GOT3 (cell line): ENCODE measurements at places on chromosomes 12 and 14.

GRCh38 chr12:11513288-11513687, 117.9 kb upstream of the PRB2 start:
- DNase-seq, result no peak

DNA sequence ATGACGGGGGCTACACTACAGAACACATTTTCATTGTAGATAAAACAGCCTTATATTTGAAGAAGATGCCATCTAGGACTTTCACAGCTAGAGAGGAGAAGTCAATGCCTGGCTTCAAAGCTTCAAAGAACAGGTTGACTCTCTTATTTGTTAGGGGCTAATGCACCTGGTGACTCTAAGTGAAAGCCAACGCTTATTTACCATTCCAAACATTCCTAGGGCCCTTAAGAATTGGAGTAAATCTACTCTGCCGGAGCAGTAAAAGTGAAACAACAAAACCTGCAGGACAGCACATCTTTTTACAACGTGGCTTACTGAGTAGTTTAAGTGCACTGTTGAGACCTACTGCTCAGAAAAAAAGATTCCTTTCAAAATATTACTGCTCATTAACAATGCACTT, 487.2 kb upstream of the SOX5 start:
- no peak for DNase-seq

- no peak for DNase-seq
Measured at GRCh38 chr14:90604356-90604755, 207.5 kb downstream of the CALM1 start.

DNA sequence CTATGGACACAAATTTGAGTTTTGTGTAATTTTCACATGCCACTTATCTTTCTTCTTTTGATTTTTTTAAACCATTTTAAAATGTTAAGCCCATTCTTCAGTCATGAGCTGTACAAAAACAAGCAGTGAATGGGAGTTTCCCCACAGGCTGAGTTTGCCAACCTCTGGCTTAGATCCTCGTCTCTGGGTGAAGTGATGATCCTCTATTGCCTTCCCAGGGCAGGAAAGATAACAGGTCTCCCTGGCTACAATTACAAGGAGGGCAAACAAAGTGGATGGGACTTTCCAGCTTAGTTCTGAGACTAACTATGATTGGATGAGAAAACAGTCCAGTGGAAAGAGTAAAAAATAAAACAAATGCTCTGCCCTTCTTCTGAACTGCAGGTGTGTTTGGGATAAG, 203.7 kb downstream of the SPTSSA start:
- DNase-seq, result no peak

DNA sequence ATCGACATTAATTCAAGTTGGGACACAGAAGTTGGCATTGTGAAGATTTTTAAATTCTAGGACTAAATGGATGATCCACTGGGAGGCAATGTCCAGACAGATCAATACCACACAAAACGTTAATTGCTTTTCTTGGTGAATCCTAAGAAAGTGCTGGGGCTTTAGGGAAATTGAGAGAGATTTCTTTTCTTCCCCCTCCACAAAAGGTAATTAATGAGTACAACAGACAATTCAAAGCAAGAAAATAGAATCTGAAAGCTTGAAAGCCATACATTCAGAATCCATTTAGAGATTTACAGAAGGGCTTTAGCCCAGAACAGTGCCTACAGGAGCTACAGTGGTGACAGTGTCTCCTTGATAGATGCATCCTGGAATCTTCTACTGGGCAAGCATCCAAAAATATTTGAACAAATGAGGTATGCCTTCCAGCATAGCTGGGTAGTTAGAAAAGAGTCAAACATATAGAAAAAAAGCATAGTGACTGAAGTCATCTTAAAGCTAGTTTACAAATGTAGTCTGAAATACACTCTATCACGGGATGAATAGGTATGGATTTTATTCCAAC, 718.1 kb downstream of the DIO2 start:
- no peak for DNase-seq

GRCh38 chr14:20837831-20838230, 35.2 kb upstream of the RNASE1 start:
- DNase-seq, result no peak

- DNase-seq, result no peak
Measured at GRCh38 chr12:64568298-64568697, 42.0 kb upstream of the RASSF3 start.

DNA sequence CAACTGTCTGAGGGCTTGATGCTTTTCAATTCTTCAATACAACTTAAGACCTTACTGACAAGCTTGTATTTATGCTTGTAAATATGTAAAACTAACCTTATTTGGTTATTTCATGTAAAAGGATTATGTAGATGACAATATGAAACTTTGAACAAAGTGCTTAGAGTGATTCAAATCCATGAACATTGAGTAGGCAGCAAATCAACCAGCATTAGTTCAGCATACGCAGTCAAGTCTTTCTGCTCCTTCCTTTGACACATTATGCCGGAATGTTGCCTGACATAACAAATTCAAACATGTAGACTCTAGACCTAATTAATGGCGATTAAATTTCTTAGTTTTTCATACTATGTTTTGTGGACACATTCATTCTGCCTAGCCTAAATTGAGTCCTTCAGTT, 105.2 kb downstream of the FGD4 start:
- no peak for DNase-seq

- DNase-seq, result no peak
Measured at GRCh38 chr12:20950248-20950647, 139.7 kb downstream of the SLCO1B3 start.

- no peak for DNase-seq
Measured at GRCh38 chr14:103290961-103291360, 43.1 kb upstream of the EIF5 start.

DNA sequence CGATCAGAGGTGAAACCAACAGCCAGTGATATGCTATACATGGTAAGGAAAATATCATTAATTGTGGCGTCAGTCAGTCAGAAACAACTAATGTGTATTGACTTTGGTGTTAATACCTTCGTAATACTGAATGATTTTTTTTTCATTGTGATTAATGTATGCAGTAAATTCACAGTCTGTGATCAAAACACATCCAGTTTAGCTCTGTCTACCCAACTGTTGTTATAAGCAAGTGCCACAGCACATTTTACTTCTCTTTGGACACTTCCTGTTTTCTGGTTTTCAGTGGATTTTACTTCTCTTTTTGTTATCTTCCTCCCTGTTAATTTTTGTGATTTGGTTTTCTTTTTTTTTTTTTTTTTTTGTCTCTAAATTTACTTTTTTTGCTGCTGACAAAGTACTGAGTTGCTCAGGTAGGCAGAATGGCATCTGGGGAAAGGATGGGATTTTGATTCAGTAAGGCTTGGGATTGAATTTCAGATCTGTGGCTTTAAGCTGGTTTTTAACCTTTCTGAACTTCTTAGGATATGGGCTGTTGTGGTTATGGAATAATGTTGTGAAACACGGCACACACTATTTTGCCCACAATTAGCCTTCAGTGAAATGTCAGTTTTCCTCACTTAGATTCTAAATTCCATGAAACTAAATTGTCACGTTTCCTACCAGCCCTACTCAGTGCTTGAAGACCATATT, 604 bp downstream of the GLIPR1 start:
- no peak for DNase-seq

DNA sequence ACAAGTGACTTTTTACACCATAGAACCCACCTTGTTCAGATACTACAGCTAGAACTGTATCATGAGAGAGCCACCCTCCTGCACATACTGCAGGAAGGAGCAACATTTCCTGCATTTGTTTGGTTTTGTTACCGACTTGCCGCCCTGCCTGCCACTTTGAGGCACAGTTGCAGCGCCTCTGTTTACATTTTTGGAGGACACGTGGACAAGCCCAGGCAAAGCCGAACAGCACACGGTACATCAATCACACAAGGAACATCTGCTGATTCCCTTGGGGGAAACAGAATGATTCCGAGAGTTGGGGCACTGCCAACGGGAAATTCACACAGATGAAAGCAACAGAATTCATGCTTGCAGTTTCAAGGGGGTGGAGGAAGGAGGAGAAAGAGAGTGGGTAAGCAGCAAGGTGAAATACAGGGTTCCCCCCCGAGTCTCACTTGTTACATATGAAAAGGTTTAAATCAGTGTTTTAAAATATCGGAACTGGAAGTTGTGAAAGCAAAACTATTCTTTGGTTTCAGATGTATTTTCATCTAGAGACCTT, 110.7 kb downstream of the BTG1 start:
- no peak for DNase-seq

GRCh38 chr12:108360487-108360886, 21.4 kb upstream of the CMKLR1 start:
- DNase-seq, result no peak

GRCh38 chr14:47821135-47821534, 145.7 kb upstream of the MDGA2 start:
- DNase-seq, result no peak

GRCh38 chr12:129483111-129483893, 420.5 kb downstream of the TMEM132D start:
- DNase-seq, result no peak

DNA sequence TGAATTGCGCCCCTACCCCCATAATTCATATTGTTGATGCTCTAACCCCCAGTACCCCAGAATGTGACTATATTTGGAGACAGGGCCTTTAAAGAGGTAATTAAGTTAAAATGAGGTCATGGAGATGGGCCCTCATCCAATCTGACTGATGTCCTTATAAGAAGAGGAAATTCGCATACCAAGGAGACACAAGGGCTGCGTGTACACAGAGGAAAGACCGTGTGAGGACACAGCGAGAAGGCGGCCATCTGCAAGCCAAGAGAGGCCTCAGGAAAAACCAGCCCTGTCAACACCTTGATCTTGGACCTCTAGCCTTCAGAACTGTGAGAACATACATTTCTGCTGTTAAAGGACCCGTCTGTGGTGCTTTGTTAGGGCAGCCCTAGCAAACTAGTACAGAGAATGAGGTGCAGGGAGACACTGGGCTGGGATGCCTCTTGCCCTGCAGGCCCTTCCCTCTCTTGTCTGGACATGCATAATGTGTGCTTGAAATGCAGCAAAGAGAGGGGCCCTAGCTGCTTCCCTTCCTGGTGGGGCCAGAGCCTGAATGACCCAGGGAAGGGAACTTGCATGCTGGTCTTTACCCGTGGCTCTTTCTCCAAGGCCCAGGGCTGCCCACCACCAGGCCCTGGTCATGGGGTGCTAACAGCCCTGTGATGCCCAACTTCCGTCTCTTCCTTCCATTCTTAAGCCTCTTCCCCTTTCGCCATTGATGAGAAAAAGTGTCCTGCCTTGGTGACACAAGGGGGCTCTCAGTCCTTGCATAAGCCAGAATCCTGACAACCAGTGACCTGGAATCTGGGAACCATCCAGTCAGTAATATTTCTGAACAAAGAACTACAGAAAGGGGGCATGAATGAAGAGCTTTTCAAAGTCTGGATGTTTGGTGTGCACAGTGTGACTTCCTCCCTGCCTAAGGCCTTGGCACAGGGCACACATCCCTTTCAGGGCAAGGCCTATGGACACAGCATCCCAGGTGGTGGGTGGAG, 50.0 kb upstream of the GPATCH2L start:
- no peak for DNase-seq

DNA sequence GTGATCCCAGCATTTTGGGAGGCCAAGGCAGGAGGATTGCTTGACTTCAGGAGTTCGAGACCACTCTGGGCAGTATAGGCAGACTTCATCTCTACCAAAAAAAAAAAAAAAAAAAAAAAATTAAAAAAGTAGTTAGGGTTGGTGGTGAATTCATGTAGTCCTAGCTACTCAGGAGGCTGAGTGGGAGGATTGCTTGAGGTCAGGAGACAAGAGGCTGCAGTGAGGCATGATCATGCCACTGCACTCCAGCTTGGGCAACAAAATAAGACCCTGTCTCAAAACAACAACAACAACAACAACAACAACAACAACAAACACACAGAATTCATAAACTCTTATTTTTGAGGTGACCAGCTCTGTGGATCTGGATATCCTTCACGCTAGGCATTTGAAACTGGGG, 17.1 kb downstream of the SLC25A3 start:
- DNase-seq, result no peak

DNA sequence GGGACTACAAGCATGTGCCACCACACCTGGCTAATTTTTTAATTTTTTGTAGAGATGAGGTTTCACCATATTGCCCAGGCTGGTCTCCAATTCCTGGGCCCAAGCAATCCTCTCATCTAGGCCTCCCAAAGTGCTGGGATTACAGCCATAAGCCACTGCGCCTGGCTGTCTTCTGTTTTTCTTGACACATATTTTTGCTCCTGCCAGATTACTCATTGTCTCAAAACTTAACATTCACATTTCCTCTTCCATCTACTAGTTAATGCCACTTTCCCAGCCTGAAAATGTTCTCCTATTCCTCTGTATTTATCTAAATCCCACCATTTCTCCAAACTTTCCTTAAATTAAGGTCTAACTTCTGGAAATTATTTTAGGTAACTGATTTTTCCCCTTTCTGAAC, 36.2 kb upstream of the KCNH3 start:
- DNase-seq, result no peak
